Kidney glomerular epithelial cell (primary cell): ENCODE measurements at places on chromosomes 2 and 18.
A peak's percentile ranks its signal among the peaks of the same experiment; 100 is the strongest.

DNA sequence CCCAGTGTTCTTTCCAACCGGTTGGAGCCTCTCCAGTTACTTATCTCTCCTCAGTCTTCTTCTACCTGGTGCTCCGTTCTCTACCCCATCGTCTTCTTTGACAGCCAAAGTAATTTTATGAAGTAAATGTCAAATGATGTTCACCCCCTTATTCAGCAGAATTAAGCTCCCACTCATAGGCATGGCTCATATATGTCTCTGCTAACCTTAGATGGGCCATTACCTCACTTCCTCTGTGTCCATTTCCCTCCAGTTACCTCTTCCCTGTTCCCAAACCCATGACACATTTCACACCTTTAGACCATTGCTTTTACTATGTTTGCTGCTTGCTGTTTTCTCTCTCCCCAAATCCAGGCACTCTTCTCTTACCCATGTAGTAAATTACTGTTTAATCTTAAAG lies 607.0 kb downstream of the RNF144A start:
- no peak for DNase-seq

DNA sequence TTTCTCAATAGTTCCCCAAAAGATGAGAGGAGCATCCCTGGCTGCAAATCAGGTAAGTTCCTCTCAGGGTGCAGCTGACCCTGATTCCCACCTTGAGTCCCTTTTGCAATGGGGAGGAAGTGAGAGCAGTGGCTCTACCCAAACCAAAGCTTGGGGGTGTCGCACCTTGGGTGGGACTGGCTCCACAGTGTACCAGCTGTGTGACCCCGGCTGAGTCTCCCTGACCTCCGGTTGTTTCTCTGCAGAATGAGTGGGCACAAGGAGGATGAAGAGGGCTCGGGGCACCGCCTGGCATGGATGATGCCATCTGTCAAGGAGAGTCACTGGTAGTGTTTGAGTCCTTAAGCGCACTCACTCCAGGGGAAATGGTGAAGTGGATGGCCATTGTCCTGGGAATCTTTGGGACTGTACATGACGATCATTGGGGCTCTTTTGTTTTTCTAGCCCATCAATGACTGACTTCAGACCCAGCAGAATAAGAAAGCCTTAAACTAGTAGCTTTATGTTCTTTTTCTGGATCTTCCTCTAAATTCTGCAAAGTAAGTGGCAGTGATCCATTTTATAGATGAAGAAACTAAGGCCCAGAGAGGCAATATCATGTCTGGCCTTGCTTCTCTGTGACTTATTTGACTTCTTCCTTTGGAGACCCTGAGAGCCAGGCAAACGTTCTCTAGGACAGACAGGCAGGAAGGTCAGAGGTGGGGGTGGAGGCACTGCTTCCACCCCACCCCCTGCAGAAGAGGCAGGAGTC lies 106.3 kb upstream of the ST3GAL5 start:
- no peak for DNase-seq

DNA sequence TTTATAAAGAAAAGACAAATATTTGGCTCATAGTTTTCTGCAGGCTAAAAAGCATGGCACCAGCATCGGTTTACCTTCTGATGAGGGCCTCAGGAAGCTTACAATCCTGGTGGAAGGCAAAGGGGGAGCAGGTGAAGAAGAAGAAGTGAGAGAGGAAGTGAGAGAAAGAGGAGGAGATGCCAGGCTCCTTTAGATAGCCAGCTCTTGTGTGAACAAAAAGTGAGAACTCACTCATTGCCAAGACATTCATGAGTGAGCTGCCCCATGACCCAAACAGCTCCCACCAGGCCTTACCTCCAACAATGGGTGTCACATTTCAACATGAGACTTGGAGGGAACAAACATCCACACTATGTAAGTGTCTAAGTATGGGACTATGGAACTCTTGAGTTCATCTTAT lies 14.3 kb downstream of the CCDC150 start:
- no peak for DNase-seq

GRCh38 chr2:216445501-216445900 lies 33.2 kb downstream of the SMARCAL1 start:
- DNase-seq = no peak

GRCh38 chr2:45833968-45834344 lies 182.5 kb downstream of the PRKCE start:
- no peak for DNase-seq

DNA sequence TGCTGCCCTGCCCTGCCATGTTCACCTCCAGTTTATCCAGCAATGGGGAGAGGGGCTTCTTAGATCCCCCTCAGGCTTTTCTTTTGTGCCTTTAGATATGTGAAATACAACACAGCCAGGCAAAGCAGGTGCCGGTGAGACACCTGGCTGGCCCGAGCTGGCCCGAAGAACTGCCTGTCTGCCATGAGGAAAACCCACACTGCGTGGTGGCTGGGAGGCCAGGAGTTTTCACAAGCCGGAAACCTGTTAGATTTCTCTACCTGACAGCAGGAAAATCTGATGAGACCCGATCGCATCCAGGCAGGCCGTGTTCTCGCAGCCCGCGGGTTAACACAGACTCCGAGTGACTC lies 5.7 kb upstream of the GAL3ST2 start:
- DNase-seq = no peak

DNA sequence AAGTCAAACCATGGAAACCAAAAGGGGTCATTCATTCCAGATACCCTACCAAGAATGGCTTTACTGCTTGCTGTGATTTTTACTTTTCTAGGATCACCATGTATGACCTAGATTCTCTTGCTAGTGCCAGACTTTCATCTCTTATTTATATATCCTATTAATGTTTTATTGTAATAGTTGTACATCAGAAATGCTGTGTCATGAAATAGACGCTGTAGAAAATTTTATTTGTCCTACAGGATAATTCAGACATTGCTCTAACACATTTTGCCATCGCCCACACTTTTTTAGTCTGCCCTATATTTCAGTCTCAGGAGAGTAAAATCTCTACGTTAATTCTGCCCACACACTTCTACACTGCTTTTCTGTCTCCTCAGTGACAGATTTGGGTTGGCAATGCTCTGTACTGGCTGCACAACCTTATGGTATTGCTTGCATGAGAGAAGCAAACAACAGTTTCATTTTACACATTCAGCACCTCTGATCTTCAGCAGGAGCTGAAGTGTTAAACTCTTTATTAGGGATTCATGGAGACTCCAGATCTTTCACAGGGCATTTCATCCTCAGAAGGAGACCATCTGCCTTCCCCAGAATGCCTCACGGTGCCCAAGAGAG lies 871.8 kb upstream of the CHAC2 start:
- DNase-seq = no peak

GRCh38 chr2:205539603-205540002 lies 142.7 kb upstream of the NRP2 start:
- DNase-seq = no peak

DNA sequence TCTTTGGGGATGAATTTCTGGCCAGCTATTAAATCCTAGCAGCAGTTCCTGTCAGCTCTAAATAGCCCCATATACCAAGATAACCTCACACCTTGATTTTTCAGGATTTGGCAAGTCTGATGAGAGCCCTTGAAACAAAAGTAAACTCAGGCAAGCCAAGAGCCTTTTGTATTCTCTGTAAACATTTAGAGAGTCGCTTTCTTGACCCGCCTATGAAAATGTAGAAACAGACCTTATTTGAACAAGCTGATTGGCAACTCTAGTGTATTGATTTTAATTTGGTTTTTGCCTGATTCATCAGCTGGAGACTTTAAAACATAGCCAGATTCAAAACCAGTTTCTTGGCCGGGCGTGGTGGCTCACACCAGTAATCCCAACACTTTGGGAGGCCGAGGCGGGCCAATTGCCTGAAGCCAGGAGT lies 43.4 kb downstream of the CABLES1 start:
- DNase-seq = no peak

DNA sequence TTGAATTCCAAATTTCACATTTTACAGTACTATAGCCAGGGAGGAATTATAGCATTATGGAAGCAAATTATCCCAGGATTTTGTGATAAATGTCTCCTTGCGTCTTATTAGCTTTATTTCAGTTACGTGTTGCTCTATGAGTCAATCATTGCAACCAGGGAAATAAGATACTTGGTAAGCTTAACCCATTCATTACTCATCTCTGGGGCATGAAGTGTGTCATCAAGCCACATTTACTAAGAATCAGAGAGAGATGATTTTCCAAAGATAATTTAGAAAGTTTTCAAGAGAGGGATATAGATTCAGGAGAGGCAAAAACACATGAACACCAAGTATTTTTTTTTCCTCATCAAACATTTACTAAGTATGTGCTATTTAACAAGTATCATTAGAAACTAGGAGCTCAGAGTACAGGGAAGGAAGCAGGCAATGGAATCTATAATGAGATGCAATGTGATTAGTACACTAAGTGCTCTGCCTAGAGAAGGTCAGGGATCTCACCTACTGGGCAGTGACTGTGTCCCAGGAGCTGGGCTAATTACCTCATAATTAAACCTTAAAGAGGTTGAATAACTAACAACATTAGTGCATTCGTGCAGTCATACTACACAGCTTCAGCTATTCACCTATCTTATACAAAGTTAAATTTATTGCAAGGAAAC lies 217.8 kb upstream of the NXPH2 start:
- DNase-seq = peak; percentile 38

DNA sequence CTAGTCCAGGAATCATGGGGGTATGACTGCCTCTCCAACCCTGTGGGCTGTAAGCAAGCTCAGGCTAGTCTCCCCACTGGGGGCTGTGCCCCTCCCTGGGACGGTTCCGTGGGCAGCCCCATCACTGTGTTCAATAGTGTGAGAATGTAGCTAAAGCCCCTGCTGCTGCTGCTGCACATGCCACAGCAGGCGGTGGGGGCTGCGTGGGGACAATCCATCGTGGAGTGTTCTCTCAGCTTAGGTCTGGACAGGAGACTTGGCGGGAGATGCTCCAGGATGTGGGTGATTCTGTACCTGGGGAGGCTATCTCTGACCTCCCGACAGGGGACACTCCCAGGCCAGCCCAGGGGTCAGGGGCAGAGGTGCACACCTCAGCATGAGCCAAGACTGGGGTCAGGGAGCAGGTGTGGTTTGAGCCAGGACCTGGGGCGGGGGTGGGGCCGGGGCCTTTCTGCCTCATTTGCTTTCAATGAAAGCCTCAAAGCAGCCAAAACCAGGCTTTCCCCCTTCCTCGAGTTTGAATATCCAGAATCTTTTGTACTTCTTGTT lies 10.2 kb downstream of the PKDCC start:
- no peak for DNase-seq

GRCh38 chr2:226190479-226191252 lies 609.0 kb downstream of the IRS1 start:
- no peak for DNase-seq

DNA sequence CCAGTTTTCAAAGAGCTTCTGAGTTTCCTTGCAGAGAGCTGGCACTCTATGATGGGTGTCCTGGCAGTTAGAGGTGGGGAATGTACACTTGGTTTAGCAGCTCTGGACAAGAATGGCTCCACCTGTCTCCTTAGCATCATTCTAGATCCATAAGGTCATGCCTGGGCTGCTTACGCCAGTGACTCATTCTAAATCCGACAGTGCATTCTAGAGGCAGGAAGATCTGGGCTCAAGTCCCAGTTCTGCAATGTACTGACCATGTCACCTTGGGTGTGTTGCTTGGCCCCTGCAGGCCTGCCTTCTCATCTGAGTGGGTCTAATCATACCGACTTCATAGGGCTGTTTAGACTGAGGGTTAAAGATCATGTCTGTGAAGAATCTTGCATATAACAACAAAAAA lies 46.5 kb downstream of the PTGR3 start:
- DNase-seq = no peak

DNA sequence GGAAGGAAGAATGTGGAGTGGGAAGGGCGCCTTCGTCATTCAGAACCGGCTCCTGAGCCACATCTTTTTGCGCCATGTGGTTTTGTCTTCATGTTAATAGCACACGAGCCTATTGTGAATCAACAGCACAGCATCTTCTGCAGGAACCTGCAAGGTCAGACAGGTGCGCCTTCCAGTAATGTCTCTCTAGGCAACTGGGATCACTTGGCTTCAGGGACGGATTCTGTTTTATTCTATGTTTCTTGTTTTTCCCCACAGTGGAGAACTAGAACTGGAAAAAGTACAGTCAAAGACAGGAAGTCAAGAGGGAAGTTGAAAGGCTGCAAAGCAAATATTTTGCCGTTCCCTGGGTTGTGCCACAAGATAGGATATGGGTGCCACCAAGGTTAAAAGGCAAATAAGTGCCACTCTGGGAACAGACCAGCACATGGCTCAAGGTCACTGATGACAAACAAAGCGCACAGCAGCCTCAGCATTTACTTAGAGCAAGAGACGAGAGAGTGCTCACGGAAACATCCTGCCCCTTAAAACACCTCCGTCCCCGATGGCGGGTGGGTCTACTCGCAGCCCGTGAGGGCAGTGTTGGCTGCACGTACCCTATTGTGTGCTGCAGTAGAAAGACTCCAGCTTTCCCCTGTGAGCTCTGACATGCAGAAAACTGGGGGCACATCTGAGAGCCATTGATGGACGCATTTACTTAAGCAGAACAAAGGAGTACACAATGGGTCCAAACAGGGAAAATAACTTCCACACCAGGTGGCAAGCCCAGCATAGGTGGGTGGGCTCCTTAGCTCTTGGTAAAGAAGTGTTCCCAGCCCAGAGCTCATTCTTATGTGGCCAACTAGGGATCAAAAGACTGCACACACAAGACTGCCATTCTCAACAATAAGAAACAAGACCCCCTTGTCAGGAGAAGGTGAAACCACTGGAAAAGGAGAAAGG lies 107.2 kb upstream of the PARD3B start:
- no peak for DNase-seq

DNA sequence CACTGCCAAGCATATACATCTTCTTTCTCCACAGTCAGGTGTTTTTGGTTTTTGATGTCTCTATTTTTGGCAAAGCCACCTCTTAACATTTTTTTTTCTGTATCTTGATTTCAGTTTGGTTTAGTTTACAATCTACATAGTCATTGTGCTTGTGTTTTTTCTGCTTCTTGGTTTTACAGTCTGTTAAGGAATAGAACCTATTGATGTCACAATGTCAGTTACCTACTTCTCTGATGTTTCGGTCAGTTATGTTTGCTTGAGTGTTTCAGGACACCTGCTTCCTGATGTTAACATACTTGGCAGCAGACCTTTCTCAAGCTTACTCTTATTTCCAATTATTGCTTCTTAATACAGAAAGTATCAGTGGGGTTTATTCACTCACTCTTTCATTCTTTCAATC lies 253.3 kb downstream of the SPAG16 start:
- no peak for DNase-seq

GRCh38 chr2:233686928-233687327 lies 5.2 kb downstream of the UGT1A7 start:
- no peak for DNase-seq

- no peak for DNase-seq
These were observed 380.9 kb upstream of the GYPC start for GRCh38 chr2:126275098-126275497.
